Inflammatory macrophage treated with lipopolysaccharide for 1 hour (primary cell): ENCODE measurements at places on chromosomes 13 and 19.

DNA sequence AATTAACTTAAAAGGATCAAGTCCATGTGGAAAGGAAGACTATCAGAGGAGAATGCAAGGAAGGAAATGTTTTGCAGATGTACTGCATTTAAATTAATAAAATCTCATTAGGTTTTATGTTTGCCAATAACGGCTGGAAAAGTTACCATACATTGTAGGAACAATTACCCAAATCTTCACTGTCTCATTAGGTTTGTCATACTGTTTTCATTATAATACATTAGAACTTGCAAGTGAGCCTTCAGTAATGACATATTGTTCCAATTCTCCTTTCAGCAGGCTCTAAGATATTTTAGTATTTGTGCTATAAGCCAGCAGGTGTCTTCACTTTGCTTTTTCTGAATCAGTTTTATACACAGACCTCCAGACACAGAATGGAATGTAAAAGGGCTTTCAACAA, 661.6 kb upstream of the KLHL1 start:
- no peak for DNase-seq

GRCh38 chr19:51024924-51025323, 1.5 kb downstream of the KLK11 start:
- no peak for DNase-seq

DNA sequence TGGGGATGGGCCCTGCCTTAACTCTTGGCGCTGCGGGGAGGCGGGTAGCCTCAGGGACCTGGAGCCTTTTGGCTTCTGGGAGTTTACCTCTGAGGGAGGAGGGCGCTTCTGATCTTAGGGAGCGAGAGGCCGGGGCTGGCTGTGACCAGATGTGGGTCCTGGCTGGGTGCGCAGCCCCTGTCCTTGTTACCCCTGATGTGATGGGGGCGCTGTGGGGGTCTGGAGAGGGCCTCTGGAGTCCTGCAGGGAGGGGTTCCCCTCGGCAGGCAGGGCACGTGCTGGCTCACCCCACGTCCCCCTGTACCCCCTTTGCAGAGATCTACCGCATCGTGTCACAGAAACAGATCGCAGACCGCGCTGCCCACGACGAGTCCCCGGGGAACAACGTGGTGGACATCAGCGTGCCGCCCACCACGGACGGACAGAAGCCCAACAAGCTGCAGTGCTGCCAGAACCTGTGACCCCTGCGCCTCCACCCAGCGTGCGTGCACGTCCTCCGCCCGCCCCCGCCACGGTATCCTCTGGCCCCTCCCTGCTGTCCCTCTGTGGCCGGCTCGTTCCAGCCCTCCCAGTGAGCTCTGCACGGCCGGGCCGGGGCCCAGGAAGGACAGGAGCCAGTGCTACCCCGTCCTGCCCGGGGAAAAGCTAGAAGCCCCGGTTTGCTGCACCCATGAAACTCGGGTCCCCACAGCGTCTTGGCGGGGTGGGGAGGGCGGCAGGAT, 9.8 kb upstream of the MARCHF2 start:
- DNase-seq = no peak

DNA sequence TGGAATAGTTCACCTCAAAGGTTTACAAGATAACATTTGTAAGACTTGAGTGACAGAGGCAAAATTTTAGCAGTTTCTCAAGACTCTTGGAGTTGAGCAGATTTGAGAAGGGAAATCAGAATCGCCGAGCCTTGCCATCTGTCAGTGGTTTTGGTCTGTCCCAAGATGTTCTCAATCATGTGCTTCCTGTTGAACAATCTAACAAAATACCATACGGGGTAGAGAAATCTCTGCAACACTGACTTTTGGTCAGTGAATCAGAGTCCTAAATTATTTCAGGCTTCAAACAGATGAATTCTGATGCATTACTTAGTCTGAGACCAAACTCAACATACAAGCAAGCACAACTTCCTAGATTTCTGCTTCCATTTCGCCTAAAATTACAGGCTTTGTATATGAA, 3.8 kb downstream of the KCTD12 start:
- DNase-seq = peak; percentile 86

- DNase-seq = peak; percentile 48
Observed at GRCh38 chr13:51793570-51794271, 10.2 kb downstream of the DHRS12 start.

DNA sequence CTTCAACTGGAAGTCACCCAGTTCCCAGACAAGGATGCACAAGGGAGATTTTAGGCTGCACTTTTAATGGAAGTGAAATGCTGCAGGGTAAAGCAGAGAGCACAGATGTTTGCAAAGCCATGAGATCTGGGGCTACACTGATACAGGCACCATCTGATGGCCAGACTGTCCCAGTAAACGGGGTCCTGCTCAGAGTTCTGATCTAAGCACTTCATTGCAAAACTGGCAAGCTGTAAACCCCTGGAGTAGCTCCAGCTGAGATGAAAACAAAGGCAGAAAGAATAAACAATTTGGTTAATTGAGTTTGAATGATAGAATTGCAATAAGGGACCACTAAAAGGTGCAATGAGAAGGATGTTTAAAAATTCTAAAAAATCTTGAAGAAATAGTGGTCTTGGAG, 197.1 kb downstream of the OXGR1 start:
- DNase-seq = no peak

DNA sequence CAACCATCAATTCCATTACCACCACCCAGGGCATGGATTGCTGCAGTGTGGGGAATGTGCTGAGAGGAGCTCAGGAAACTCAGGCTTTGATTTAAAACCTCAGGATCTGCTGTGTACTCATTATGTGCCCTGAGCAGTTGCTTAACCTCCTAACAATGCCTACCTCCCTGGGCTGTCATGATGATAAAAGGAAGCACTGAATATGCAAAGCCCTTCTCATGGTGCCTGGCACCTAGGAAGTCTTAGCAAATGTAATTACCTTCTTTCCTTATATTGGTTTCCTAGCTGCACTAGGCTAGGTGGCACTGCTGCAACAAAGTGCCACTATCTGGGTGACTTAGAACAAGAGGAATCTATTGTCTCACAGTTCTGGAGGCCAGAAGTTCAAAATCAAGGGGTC, 62.2 kb downstream of the KCTD12 start:
- no peak for DNase-seq

GRCh38 chr13:29165840-29166239, 345.7 kb downstream of the MTUS2 start:
- DNase-seq = no peak

DNA sequence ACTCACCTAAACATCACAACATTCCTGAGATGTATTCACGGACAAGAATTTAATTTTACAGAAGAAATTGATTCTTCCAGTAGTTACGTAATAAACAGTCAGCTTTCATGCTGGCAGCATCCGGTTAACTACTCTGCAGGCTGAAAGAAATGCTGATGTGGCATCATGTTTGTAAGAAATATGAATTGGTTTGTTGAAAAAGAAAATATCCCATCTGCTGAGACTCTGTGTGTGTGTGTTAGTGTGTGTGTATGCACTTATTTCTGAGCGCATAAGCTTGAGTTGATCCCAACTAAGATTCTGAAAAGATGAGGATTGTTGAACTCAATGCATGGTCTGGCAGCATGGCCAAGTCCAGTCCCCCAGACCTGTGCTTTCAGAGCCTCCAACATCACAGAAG, 74.3 kb upstream of the FAM216B start:
- no peak for DNase-seq

- no peak for DNase-seq
Observed at GRCh38 chr13:41139296-41139966, 6.8 kb upstream of the KBTBD6 start.

DNA sequence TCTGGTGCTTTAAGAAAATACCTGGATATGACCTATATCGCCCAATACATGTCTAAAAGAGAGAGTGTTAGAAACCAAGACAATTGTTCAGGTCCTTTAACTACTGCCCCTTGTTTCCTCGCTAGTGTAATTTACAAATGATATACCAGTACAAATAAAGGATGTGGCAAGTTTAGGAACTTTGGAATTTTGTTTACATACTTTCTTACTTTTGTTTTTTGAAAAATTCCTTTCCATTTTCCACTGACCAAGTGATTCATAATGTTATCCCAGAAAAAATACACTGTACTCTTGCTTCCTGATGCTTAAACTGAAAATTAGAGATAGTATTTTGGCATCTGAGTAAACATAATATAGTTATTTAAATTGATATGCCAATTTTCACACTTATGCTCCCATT, 96.8 kb upstream of the CSNK1A1L start:
- no peak for DNase-seq

GRCh38 chr13:101262306-101262705, 154.0 kb downstream of the NALCN start:
- no peak for DNase-seq

- DNase-seq = no peak
Observed at GRCh38 chr13:65508338-65508737, 1721.8 kb downstream of the PCDH9 start.

DNA sequence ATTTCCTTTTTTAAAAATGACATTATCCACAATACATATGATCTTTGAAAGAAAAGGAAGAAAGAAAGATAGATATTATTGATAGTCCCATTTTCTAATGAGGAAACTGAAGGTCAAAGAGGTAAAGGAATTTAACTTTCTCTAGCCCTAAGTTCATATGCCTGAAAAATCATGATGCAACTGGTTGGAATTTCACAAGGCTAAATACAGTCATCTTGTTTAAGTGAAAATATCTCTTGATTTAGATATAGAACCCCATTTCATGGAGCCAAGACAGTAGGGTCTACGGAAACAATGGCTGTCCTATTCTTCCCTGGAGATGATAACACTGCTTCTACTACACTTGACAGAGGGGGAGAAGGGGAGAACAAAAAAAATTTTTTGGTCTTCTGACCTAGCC, 366.2 kb downstream of the DNAJC15 start:
- DNase-seq = peak; percentile 65

DNA sequence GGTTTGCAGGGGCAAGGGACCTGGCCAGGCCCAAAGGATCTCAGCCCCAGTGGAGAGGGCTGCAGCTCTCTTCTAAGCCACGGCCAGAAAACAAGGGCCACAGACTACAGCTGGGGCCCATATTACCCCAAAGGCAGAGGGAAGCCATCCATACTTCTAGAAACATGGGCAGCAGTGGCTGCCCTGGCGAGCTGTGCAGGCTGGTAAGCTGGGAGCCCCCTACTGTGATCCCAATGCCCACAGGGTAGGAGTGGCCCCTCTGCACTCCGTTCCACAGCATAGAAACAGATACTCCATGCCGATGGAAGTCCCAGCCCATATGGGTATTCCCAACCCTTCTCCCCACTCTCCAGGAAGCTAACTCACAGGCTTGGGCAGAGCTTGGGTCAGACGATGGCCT, 25.1 kb downstream of the VSTM2B start:
- no peak for DNase-seq

- DNase-seq = no peak
Observed at GRCh38 chr13:28753946-28754345, 35.2 kb upstream of the SLC46A3 start.

DNA sequence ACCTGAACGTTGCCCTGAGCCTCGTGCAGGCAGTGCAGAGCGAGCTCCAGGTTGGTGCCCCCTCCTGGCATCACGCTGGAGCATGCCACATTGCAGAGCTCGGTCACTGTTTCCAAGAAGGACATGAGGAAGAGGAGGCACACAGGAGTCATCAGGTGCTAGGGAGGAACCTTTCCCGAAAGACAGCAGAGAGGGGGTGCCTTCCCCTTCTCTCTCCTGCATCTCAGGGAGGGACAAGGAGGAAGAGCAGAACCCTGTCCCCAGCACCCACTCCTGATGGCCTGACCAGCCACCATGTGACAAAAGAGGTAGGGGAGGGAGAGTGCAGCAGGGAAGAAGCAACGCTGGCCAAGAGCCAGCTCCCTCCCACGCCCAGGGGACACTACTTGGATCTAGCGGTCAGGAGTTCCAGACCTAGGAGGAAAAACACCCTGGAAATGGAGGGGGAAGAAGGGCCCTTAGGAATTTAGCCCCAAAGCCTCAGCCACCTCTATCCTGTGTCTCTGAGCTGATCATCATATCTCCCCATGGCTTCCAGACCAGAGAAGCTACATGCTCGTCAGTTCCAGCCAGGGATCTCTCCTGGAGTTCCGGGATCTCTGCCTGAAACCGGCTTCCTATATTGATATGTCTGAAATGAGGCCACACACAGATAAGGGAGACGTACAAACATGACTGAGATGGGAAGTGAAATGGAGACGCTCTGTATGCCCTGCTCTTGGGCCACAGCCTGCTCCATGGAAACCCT, 17.0 kb upstream of the NAPA start:
- DNase-seq = peak; percentile 30

- DNase-seq = no peak
Observed at GRCh38 chr13:46383383-46383782, 3.7 kb downstream of the RUBCNL start.

- DNase-seq = no peak
Observed at GRCh38 chr19:5234412-5234811, 106.2 kb downstream of the PTPRS start.

GRCh38 chr19:15780610-15781418, 6.6 kb upstream of the OR10H5 start:
- no peak for DNase-seq

DNA sequence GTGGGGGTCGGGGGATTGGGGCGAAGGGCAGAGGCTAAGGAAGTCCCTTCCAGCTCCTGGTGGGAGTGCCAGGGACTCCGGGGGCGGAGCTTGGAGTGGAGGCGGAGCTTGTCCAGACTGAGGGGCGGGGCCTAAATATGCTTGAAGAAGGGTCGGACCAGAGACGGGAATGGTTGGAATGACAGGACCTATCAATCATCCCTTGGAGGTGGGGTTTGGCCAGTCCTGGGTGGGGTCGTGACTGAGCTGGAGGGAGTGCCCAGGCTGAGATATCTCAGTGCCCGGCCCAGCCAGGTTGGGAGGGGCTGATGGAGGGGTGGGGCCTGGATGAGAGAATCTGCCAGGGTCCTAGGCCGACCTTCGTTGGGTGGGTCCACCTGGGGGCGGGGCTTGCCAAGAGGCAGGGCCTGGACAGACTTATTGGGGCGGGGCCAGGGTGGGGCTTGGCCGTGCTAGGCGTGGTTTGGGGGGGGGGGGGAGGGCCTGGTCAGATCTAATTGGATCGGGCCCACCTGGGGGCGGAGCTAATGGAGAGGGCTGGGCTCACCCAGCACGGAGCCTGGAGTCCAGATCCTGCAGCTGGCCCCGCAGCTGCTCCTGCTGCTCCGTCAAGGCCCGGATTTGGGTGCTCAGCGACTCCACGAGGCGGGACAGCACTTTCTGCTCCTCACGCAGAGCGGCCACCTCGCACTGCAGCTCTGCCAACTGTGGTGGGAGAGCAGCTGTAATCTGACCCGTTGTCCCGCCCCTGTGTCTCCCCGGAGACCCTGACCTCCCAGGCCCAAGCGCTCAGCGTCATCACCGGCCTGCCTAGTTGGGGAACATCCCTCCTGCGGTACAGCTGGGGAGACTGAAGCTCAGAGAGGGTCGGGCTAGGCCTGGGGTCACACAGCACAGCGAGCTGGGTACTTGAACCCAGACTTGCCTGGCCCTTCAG, 2.6 kb upstream of the WIZ start:
- peak; percentile 54 for DNase-seq

GRCh38 chr13:77386880-77387606, 60.1 kb upstream of the MYCBP2 start:
- DNase-seq = peak; percentile 85

GRCh38 chr13:35621989-35622388, 145.5 kb upstream of the MAB21L1 start:
- DNase-seq = no peak

- no peak for DNase-seq
Observed at GRCh38 chr13:110651726-110652230, 36.4 kb downstream of the NAXD start.
